ENCODE measurements at places on chromosomes 2 and 18.

DNA sequence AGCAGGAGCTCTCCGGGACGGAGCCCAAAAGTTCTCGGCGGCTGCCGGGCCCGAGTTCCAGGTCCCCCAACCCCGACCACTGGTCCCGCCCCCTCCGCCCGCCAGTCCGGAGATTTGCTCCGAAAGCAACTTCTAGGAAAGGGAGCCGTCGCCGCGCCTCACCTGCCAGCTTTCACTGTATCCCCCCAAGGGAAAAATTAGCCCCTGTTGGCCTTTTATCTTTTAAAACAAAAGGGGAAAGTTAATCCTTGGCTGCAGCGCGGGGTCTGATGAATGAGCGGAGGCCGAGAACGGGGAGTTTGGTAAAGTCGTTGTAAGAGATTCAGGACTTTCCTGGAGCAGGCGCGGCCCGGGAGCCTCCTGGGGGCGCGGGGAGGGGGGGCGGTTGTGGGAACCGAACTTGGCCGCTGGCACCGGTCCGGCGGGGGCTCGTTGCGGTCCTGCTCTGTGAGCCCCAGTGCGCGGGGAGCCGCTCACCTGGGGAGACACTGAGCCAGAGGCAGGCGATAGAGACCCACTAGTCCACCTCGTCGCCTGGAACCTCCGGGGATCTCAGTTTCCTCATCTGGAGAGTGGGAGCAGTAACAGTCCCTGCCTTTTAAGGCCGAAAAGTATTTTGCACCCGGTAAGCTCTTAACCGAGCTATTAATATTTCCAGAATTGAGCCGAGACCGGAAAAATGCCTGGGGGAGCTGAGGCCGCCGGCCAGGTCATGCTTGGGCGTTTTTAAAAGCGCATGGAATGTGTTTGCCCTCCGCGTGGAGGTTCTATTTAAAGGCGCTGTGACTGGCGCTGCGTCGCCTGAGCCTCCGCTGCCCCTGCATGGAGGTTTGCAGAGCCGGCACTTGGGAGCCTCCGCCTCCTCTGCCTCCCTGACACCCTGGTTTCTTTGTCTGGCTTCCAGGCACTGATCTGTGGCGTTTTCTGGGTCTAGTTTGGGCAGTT, 1.1 kb downstream of the EFHD1 start:
- no peak for DNase-seq

- DNase-seq: no peak
These were observed 263.5 kb downstream of the EPHA4 start for GRCh38 chr2:221308507-221309066.

DNA sequence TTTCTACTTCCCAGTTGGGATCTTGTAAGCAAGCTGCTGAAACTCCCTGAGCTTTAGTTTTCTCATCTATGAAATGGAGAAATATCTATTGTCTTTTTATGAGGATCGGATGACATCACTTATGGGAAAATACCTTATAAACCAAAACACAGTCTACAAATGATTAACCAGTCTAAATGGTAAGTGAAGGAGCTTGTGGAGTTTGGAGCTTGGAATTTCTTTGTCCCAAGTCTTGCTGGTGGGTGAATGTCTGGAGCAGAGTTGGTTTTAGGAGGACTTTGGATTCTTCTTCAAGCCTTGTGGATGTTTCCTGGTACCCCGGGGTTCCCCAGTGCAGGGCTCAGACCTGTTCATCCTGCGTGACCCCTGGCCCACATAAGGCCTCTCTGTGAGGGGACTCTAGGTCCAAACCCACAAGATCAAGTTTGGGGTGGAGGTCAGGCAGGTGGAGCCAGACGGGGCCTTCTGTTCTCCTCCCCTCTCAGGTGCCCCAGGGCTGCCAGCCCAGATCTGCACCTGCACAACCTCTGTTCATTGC, 43.2 kb downstream of the FOSL2 start:
- no peak for DNase-seq

DNA sequence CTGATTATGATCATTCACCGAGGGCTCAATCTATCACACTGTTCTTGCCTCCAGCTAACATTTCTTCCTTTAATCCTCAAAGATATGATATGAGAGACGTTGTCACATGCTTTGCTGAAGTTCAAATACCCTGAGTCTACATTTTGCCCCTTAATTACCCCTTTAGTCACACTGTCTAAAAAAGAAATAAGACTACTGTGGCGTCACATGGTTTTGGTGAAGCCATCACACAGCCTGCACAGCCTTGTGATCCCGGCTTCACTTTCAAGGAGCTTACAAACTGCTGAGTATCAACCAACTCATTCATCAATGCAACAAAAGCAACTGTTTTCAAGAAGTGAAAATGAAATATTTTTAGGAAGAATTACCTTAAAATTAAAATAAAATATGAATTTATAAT, 31.9 kb upstream of the SOCS6 start:
- peak; percentile 6 for DNase-seq

- DNase-seq: peak; percentile 61
These were observed 99.4 kb upstream of the MSH2 start for GRCh38 chr2:47303341-47304148.

DNA sequence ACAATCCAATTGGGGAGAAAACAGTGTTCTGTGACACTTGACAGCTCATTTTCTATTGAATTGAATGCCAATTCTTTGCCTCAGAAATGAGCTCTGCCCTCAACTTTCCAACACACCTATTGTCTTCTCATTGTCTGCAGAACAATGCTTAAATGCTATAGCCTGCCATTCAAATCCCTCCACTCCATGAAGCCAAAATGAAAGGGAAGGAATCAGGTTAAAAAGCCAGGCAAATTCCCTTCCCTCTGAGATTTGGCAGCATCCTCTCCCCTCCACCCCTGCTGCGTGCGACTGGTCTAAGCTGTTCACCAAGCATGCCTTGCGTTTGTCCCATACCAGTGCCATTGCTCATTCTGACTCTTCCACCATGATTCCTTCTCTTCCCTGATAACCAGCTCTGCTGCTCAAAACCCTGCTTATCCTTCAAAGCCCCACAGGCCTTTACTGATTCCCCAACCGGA, 32.4 kb upstream of the TMEM131 start:
- no peak for DNase-seq

- DNase-seq: peak; percentile 59
These were observed 425.7 kb downstream of the LRATD1 start for GRCh38 chr2:15058015-15058720.

DNA sequence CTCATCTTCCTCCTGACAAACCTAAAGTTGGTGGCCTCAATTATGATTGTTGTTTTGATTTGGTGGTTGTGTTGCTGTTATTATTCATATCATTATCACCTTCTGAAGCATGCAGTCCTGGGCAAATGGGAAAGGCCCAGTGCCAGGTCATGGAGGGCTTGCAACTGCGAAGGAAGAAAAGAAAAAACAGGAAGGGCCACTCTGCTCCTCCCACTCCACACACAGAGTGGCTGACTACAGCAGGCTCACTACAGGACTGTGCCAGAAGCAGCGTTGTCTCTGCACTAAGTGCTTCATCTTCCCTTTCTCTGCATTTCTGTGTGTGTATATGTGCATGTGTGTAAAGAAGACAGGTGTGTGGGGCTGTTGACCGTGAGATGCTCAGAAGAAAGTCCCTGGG, 231.9 kb downstream of the ANKRD30B start:
- DNase-seq: peak; percentile 36

DNA sequence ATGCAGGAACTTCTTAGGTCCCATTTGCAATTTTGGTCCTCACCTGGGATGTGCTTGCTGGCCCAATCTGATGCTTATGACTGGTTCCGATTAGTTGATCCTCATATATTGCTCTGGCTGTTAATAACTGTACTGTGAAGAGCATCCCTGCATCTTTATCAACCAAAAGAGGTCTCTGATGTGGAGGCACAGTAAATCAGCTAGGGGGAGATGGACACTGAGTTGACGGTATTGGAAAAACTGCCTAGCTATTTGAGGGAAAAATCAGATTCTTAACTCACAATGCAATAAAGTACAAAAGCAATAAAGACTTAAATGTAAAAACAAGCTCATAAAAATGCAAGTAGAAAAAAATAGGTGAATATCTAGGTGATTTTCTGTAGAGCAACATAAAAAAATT, 188.0 kb upstream of the TCF4 start:
- DNase-seq: no peak

GRCh38 chr2:191951832-191952231, 104.9 kb upstream of the CAVIN2 start:
- DNase-seq: no peak

DNA sequence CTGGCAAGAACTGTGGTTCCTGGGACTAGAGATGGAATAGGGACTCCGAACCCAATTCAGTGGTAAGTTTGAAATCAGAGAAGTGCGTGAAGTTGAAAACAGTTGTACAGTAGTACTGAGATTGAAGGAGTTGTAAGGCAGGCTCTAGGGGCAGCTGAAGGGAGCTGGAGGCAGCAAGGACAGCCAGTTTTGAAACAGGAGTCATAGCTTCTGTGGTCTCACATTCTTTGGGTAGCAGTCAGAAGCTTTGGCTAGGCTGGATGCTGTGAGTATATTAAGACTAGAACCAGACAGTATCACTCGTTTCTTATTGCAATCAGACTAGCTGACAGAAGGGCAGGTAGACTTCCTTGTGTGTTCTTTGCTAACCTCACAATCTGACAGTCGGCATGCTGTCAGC, 64.5 kb upstream of the ADAM23 start:
- DNase-seq: no peak

DNA sequence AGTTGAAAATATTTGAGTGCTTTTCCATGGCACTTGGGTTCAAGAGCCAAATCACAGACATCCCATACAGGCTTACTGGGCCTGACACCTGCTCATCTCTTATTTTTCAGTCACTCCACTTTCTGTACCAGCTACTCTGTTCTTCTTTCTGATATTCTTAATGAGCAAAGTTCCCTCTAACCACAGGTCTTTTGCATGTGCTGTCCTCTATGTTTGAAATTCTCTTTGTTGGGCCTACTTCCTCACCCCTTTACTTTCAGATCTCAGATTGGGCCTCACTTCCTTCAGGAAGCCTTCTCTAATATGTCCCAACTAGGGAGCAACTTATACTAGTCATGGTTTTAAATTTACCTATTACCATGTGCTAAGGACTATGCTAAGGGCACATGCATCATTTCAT, 81.8 kb upstream of the RBMS1 start:
- no peak for DNase-seq

DNA sequence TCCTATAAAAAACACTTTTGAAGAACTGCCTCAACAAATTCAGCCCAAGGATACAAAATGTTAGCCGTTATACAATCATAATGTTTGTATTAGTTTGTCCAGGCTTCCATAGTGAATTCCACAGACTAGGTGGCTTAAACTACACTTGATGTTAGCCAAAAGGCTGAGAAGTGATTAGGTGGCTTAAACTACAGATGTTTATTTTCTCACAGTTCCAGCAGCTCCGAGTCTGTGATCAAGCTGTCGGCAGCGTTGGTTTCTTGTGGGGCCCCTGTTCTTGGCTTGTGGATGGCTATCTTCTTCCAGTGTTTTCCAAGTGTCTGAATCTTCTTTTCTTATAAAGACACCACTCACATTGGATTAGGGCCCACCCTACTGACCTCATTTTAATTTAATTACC, 31.5 kb upstream of the MFF start:
- no peak for DNase-seq

GRCh38 chr2:191366199-191366598, 121.0 kb downstream of the MYO1B start:
- no peak for DNase-seq

GRCh38 chr2:74107071-74107470, 40.6 kb downstream of the BOLA3 start:
- no peak for DNase-seq

DNA sequence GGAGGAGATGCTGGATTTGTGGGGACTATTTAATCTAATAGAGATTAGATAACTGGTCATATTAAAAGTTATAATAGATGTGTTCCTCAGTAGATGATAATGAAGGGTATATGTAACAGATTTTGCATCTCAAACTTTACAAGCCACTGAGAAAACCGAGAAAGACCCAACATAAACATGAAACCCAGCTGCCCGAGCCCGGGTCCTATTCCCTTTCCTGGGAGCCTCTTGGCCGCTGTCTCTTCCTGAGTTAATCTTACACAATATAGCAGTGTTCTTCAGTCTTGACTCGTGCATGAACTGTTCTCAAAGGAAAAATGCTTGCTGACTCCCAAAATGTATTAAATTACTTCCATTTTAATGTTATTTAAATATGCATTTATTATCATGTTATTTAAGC, 94.5 kb downstream of the COPS8 start:
- no peak for DNase-seq

DNA sequence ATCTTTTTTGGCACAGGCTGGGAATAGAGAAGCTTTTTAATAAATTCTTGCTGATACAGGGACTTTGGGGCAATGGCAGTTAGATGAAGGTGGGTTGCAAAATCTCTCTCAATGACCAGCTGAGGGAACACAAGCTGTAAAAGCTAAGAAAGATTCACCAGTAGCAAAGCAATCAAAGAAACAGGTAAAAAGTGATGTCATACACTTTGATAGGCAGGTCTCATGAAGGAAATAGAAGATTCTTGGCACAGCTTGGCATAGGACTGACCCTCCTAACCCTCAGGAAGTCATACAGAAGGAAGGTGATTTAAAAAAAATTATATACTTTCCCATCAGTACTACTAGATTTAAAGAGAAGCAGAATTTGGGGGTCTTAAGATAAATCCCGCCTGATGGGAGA, 263.6 kb downstream of the LPIN1 start:
- no peak for DNase-seq

GRCh38 chr2:127508023-127508630, 18.2 kb downstream of the IWS1 start:
- DNase-seq: no peak

- no peak for DNase-seq
These were observed 91.5 kb upstream of the BCL11A start for GRCh38 chr2:60644951-60645350.

DNA sequence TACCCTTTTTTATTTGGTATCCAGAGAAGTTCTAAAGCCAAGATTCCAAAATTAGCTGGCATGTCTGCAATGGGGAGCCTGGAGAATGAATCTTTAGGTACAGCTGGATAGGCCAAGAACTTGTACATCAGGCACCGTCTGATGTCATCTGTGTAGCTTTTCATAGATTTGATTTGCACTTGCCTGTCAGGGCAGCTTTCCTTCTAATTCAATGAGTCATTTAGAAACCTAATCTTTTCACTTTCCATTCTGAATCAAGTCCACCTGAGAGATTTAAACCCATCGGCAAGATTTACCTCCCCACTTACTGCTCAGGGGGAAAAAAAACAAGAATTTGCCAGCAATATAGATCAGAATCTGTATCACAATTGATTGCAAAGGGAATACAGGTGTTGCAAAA, 60.9 kb upstream of the ACAA2 start:
- DNase-seq: no peak

GRCh38 chr2:159706385-159706980, 5.8 kb upstream of the MARCHF7 start:
- DNase-seq: no peak

DNA sequence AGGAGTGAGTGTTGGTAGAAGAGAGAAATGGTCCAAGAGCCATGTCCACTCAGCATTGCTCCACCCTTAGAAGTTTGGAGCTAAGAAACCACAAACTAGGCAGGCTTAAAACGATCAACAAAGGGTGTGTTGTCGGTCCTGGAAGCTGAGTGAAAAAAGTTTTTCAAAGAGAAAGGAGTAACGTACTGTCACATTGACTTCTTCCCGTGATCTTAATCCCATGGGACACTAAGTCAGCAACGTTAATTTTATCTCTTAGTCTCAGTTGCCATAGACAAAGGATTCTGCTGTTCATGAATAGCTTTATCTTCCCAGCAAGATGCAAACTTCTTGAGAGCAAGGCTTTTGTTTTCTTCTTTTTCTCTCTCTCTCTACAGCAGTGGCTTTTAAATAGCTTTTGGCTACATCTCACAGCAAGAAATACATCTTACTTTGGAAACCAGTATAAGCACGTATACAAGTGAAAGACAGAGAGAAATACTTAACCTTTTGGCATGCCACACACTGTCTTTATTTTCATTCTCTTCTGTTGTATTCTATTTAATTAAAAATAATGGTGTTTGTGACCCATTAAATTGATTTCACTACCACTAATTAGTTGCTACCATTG, 377.4 kb downstream of the TGIF1 start:
- DNase-seq: peak; percentile 45

Data from OCI-M1 (cell line).